ENCODE measurements at places on chromosomes 3 and 15.

DNA sequence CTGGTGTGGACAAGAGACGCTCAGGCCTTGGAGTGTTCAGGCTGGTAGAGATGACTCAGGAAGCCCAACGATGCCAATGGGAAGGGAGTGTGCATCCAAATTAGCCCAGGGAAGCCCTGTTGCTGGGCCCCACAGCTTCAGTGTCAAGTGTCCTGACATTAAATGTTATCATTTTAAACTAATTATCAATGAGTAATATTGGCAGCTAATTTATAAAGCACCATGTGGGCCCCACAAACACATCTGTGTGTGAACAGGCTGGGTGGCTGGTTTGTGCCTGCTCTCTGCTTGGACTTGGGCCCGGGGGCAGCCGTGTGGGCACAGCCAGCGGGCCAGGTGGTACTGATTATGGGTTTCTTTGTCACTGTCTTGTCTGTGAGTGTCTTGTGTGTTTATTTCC lies 15.0 kb downstream of the FBLN2 start:
- no peak for DNase-seq

DNA sequence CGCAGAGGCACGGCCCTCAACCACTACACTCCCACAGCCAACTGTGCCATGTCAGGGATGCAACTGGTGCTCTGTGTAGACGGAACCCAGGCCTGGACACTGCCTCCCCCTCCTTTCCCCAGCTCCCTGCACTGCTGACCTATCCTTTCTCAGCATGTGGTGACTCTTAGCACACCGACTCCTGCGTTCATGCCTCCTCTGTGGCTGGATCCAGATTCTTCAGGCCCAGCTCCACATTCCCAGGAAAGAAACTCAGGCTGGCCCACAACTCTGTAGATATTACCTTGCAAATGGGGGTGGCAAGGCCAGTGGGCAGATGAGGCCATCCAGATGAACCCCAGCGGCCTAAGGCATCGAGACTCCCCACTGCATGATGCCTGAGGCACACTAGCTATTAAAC lies 272.7 kb downstream of the OCA2 start:
- no peak for DNase-seq

DNA sequence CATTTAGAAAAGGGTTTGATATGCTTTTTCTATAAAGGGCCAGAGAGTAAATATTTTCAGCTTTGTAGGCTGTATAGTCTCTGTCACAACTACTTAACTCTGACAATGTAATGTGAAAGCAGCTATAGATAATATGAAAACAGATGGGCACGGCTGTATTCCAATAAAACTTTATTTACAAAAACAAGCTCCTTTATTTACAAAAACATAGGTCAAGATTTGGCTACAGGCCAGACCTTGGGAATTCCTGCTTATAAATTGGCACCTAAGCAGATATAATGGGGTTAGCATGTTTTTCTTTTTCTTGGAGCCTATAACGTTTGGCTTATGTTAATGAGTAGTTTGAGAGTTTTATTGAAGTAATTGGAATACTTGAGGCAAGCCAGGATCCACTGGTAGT lies 119.4 kb upstream of the CGNL1 start:
- DNase-seq = no peak

DNA sequence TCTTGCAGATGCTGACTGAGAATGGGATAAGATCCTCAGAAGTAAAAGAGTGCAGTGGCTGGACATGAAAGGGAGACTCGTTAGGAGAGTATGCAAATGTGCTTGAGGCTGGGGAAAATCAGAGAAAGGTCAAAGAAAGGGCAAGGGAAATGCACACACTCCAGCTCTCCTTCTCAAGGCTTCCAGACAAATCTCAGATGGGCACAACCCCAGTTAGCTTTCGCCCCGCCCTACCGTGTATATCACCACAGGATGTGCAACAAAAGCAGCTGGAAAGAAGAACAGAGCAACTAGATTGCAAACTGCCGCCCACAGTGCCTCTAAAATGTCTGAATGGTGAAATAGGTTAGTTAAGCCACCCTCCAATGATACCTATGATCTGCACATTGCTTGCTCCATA lies 63.9 kb downstream of the CERS3 start:
- DNase-seq = no peak

DNA sequence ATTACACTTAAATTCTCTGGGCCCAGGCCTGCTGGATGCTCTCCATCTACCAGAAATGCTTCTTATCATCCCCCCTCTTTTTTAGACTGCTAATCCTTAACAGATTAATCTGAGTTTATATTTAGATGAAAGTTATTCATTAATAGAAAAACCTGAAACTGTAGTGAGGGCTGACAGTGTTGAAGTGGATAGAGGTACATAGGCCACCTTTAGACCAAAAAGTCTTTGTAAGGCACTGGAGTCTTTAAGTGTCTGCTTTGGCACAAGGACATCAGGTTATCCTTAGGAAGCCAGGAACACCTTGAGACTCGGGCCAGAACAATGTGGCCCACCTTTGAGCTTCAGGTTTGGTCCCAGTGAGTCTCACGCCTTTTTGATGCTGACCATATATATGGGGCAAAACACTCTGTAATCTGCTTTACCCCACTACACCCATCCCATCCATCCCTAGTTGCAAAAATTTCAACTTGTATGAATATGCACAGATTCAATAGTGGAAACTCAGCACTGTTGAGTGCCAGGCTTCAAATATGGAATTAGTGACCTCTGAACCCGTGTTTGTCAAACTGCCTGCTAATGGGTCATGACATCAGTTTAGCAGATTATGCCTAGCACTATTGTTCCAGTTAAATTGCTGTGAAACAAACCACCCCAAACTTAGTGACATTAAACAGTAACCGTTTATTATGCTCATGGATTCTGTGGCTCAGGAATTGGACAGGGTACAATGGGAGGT lies 44.0 kb downstream of the PDE8A start:
- DNase-seq = no peak

- no peak for DNase-seq
These were observed 15.6 kb downstream of the ABHD5 start for GRCh38 chr3:43706342-43706741.

DNA sequence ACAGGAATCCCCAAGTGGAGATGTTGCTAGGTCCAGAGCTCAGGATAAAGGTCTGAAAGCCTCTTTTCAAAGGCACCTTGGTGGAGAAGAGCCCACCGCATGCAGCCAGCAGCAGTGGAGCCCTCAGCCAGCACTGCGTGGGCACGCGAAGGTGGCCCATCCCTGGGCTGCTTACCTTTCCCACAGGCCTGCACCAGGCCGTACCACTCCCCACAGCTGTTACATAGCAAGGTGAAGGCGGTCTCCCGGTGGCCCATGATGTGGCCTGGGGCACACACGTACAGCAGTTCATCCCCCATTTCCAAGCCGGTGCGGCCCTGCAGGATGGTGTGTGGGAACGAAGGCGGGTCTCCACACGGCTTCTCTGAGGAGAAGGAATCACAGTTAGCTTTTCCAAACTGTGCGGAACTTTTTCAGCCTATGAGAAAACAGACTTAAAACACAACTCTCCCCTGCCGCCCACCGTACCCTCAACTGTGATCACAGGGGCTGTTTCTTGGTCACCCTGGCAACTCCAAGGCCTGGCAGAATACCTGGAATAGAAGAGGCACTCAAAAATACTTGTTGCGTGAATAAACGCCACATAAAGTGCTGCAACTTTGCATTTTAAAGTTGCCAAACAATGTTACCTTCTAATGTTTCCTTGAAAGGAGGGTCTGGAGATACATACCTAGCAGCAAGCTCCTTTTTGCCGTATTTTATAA lies 43.7 kb downstream of the SUSD5 start:
- DNase-seq = no peak

DNA sequence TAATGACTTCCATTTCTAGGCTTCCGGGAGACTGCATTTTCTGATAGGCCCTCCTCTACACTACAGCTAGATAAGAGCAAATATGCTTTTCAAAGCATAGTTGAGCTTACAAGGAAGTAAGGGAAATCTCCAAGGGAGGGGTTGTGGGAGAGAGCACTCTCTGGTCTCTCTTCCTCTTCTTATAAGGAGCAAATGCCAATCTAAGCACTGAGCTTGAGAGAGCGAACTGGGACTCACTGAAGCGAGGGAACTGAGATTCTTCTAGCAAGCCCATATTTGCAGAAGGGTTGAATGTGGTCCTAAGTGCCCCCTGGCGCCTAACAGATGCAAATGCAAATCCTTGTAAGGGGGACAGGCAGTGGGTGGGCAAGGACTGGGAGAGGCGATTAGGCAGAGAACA lies 164.8 kb downstream of the ERC2 start:
- DNase-seq = no peak

DNA sequence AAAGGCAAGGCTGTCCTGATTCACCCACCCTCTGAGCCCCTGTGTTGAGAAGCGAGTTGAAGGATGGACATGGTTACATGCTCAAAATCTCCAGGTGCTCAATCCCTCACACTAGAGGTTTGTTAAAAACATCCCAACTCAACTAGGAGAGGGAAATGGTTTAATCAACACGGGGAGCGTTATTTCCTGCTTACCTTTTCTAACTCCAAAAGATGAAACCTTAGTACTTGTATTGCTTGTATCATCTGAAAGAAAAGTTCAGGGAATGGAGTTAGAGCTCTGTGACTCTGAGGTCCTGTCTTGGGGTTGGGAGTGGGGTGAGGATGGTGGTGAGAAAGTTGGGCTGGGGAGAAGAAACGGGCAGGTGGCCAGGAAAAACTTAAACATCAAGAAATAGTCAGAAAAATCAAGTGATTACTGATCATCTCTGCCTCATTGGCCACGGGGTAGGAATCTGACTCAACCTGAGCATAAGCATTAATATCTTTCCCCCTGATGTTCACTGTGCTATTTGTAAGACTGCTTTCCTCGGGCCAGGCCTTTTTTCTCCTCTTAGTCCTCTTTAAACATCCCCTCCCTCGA lies 5.9 kb downstream of the MEIS2 start:
- DNase-seq = no peak

DNA sequence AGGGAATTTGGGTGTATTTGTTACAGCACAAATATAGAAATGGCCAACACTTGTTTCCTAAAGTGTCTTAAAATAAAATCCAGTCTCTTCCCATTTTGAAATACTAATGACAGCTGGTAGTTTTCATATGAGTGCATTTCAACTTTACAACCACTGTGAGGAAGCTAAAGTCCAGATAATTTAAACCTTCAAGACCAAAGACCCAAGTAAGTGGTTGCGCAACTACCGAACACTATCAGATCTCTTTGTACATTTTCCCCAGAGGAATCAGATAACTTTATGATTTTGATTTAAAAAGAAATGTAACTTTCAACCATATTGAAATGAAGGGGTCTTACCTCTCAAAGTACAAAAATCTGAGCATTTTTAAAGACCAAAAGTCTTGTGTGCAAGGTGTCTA lies 14.3 kb downstream of the BCL2L10 start:
- no peak for DNase-seq

DNA sequence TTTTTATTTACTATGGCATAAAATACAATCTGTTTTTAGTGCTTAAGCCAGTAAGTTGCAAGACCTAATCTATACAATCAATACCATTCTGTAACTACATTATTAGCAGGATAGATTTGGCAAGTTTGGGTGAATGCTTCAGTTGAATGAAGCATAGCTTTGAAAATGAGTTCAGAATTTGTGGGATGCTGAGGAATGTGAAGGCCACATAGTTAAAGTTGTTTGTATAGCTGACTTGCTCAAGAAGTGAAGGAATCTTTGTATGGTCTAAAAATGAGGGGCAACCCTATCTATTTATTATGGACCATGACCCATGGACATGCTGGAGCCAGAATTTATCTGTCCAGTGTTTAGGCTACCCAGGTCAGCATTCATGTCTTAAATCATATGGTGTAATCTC lies 58.5 kb downstream of the CRYBG3 start:
- no peak for DNase-seq

- DNase-seq = no peak
These were observed 626.1 kb downstream of the SQOR start for GRCh38 chr15:46260937-46261336.

DNA sequence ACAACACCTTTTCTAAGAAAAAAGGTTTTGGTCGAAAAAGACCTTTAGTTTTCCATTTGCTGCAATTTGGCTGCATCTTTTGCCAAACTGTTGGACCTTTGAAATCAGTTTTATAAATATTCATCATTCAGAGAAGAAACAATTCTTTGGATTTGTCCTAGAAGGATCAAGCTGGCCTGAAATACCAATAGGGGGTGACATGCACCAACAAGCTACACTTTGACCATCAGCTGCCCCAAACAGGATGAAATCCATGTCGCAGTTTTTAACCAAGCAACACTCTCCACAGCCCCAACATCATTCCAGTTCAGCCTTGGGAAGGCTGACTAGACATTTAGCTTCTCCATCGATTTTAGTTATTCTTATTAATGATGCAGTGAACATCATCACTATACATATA lies 9.8 kb downstream of the RPL15 start:
- no peak for DNase-seq

GRCh38 chr3:61649381-61650170 lies 88.2 kb downstream of the PTPRG start:
- no peak for DNase-seq

GRCh38 chr15:96123630-96124187 lies 206.8 kb upstream of the NR2F2 start:
- no peak for DNase-seq

DNA sequence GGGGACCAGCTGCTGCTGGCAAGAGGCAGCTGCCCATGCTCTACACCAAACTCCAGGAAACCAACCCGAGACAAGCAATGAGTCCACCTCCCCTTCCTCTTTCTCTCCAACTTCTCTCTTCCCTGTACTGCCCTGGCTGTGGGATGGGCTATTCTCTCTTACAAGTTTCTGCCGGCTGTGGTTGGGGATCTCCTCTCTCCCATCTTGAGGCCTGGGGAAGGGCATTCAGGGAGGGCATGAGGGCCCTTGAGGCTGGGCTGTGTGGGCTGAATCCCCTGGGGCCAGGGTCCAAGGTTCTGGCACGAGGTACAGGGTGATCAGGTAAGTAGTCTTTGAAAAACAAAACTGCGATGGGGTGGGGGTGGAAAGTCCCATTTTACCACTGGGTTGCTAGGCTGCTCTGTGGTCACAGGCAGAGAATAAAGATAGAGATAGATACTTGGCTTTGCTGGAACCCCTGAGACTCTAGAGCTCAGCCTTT lies 32.3 kb upstream of the CTSH start:
- DNase-seq = no peak

- no peak for DNase-seq
These were observed 15.1 kb downstream of the PLSCR5 start for GRCh38 chr3:146589899-146590508.

GRCh38 chr3:144590854-144591253 lies 619.2 kb downstream of the DIPK2A start:
- DNase-seq = no peak

DNA sequence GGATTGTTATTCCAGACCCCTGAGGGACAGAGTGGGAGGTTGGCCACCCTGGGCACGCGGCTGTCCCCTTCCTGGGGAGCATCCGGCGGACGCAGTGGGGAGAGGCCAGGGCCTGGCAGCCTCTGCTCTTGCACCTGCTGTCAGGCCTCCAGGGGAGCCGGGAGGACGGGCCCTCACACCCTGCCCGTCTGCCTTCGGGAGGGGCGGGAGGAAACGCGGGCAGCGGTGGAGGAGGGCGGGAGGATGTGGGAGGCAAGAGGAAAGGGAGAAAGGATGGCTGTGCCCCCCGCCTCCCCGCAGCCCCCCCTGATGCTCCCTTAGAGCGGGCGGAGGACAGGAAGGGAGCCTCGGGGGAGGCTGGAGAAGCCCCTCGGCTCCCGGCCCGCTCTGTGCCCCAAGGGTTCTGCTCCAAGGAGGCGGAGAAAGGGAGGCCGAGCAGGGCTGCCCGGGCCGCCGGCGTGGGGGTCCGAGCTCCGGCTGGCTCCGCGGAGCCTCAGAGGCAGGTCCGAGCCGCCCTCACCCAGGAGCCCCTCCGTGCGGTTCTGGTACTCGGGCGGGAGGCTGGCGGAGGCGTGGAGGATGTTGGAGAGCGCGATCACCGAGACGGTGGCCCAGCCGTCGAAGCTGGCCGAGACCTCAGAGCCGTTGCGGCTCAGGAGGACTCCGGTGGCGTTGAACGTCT lies 40.9 kb downstream of the MUC20 start:
- no peak for DNase-seq
